ENCODE measurements at places on chromosomes 4 and X. TPM values are rescaled to one million over a fixed set of nuclear protein-coding genes. Genes with fewer than 3 reads are reported as not detected.

SLC34A2 gene
- 0.34 TPM for total RNA-seq

KCNE5 gene
- 2.6 TPM for total RNA-seq

- DNase-seq: no peak
Observed at GRCh38 chrX:8049827-8050226, 121.2 kb downstream of the VCX2 start.

- DNase-seq: no peak
Observed at GRCh38 chr4:38958453-38959190, 73.6 kb downstream of the TMEM156 start.

GLOD5 gene
- total RNA-seq: not detected

GRCh38 chr4:143338313-143338712, 1.6 kb downstream of the GAB1 start:
- DNase-seq: no peak

- DNase-seq: no peak
Observed at GRCh38 chr4:13887010-13887409, 259.5 kb upstream of the BOD1L1 start.

LIMCH1 gene
- total RNA-seq: 65.2 TPM

Data from mesothelial cell of epicardium (in vitro differentiated cells).